NCI-H1436 treated with DMSO at 0.1 percent for 48 hours (cell line): ENCODE measurements at places on chromosomes 2 and 18.

DNA sequence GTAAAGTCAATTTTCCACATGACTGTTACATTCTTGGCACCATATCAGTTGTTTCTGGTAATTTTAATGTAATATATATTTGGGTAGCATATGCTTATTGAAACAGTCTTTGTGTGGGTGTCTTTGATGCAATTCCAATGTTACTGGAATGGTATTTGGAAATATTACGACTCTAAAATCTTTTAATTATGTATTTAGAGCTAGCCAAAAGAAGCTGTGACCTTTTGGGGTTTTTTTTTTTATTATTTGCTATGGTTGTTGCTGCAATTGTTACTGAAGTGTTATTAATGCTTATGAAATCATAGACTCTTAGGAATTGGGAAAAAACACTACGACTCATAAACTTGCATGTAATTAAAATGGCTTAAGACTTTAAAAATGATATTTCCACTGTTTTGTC lies 95.9 kb downstream of the AOX1 start:
- no peak for DNase-seq

- DNase-seq = no peak
Measured at GRCh38 chr18:31920277-31920676, 22.7 kb downstream of the TRAPPC8 start.

DNA sequence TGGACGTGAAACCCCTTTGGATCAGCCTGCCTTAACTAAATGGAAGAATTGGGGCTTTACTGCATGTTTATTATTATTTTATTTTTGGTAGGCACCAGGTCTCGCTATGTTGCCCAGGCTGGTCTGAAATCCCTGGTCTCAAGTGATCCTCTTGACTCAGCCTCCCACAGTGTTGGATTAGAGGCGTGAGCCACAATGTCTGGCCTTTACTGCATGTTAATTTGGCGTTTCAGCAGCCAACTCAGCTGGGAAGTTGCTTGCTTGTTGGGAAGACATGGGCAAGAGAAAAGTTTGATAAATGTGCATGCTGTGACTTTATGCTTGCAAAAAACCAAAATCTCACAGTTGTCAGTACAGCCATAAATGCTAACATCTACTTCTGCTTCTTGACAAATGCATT lies 105.1 kb downstream of the FMNL2 start:
- DNase-seq = no peak

GRCh38 chr2:132381376-132381775 lies 35.2 kb upstream of the GPR39 start:
- DNase-seq = no peak

GRCh38 chr2:156896294-156896693 lies 361.2 kb upstream of the GALNT5 start:
- DNase-seq = no peak

DNA sequence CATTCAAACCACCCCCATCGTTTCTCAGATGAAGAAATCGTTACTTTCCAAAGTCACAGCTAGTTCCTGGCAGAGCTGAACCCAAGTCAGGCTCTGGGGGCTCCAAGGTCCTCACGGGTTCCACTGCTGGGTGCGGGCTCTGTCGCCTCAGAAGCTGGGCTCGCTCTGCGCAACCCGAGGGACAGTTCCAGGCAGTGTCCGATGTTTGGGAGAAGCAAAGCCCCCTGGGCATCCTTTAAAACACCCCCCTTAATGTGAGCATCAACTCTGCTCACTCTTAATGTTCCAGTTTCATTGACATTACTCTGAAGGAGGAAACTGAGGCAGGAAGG lies 796 bp downstream of the AOX1 start:
- DNase-seq = no peak

DNA sequence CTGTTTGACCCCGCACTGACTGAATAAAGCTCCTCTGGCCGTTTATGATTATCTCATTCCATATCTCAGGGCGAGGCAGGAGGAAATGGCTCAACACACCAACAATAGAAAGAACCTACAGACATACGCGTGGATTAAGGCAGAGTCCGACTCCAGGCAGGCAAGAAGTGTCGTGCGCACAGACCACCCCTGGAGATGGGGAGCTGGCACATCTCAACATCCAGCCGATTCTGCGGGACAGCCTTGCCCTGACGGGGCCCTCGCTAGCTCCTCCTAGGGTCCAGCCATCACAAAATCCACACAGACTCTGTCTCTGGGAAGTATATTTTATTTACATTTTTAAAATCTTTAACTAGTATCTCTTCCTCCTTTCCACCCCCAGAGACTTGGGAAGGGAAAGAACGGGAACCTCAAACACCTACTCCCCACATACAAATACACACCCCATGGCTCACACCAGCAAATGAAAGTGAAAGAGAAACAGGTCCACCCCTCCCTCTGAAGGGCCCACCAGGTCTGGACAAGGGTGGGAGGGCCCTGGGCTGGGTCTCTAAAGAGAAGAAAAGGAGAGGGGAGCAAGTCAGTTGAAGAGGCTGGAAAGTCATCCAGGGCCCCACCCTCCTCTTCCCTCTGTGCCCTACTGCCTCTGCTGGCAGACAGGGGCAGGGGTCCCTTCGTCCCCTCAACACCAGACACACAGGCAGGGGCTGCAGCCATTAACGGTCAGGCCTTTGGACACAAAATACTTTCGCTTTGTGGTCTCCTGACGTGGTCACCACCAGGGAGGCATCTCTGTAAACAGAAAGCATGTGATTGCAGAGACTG lies 3.2 kb downstream of the GPBAR1 start:
- DNase-seq = no peak
